ENCODE measurements at places on chromosomes 13 and 19.
A peak's percentile ranks its signal among the peaks of the same experiment; 100 is the strongest.

DNA sequence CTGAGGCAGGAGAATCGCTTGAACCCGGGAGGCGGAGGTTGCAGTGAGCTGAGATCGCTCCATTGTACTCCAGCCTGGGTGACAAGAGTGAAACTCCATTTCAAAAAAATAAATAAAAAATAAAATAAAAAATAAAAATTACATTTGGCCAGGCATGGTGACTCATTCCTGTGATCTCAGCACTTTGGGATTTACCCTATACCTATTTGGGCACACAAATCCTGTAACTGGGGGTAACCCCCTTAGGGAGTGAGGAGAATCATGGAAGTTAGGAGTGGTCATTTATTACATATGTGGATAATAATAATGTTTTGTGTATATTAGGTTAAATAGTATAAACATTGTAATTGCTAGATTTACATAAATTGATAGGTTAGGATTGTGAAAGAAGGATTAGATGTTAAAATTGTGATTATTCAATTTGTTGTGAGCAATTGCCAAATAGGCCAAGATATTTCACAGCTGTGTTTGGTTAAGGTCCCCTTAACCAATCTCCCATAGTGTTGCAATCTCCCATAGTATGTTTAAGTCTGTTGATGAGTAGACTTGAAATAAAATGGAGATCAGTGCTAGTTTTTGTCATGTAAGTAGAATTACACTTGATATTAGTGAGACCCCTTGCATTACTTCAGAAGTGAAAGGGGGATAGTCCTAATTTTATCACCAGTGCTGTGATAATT is 30.7 kb downstream of the ZNF844 start:
- peak; percentile 42 for DNase-seq

DNA sequence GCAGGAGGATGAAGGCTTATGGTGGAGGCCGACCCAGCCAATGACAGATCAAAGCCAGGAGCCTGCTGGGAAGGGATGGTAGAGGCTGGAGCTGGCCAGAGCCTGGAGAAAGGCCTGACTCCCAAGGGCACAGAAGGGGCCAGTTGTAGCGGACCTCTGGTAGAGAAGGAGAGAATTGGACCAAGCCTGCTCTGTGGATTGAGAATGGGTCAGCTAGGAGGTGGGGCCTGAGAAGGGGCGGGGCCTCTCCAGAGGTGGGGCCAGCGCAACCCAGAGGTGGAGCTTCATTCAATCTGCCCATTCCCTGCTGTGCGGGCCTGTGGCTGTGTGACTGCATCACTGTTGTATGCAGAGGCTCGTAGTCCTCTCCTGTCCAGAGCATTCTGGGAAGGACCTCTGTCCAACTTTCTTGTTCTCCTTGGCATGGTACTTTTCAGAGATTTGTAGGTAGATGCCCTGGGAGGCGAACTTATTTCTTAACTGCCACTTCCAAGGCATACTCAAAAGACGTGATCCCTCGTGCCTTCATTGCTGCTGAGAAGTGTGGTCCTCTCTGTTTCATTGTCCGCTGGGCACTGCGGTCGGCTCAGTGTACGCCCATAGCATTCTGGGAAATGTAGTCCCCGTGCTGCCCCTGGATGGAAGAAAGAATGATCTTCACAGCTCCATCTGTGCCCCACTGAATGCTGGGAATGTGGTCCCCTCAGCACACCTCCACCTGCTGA is 6.7 kb downstream of the GRIN2D start:
- peak; percentile 91 for DNase-seq

DNA sequence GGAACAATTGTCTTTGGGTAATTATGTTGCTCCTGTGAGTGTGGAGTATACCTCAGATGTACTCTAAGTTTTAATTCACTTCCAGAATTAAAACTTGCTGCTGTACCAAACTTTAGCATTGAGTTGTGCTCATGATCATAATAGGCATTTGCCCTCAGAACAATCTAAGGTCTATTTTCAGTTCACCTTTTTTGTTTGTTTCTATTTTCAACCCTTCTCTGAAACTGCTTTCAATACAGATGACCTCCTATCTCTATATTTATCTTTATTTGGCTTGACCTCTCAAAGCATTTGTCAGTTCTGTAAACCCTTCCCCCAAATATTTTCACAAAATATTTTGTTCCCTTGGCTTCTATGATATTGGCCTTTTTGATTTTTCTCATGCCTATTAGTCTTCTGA is 873.0 kb downstream of the OLFM4 start:
- DNase-seq = no peak

DNA sequence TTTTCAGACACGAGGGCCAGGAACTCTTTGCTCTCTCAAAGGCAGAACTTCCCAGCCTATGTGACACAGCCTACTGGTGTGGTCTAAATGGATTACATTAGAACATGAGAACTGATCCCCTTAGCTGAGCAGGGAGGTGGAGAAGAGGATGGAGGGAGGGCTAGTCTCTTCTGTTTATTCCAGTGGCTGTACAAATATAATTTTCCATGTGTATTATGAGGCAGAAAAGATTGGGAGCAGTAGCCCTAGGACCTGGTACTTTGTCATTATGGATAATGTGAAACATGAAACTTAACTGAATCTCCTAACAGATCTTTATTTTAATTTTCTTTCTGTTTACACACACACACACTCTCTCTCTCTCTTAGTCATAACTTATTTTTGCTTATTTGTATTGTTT is 82.1 kb downstream of the WDFY2 start:
- DNase-seq = no peak

DNA sequence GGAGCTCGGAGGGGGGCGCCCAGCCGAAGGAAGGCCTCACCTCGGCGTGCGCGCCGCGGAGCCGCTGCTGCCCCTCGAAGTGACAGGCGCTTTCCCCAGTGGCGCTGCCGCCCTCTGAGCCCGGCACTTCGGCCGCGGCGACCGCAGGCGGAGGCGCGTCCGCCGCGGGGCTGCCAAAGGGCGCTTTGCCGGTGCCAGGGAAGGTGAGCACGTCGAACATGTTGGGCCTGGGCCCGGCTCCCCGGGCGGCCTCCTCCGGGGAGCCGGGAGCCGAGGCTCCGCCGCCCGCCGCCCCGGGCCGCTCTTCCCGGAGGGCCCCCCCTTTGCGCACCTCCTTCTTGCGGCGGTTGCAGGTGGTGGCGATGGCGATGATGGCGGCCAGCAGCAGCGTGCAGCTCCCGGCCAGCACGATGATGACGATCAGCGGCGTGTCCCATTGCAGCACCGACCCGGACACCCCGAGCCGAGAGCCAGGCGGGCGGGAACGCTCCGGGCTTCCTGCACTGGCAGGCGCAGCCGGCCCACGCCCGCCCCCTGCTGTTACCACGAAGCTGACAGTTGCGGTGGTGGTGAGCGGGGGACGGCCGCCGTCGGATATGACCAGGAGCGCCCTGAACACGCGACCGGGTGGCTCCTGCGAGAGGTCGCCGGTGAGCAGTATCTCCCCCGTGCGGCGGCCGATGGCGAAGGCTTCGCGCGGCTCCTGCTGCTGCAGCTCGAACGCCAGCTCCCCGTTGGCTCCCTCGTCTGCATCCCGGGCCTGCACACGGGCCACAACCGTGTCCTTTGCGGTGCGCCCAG is 2.5 kb downstream of the PCDH8 start:
- peak; percentile 4 for DNase-seq

DNA sequence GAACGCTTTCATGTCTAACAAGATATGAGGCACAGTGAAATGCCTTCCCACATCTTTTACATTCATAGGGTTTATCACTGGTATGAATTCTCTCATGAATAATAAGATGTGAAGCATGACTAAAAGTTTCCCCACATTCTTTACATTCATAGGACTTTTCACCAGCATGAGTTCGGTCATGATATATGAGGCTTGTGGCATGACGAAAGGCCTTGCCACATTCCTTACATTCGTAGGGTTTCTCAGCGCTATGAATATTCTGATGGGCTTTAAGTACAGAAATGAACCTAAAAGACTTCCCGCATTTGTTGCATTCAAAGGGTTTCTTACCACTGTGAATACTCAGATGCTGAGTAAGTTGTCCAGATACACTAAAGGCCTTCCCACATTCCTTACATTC is 21.3 kb downstream of the ZNF607 start:
- no peak for DNase-seq

- no peak for DNase-seq
Measured at GRCh38 chr13:70874636-70875035, 766.4 kb upstream of the KLHL1 start.

DNA sequence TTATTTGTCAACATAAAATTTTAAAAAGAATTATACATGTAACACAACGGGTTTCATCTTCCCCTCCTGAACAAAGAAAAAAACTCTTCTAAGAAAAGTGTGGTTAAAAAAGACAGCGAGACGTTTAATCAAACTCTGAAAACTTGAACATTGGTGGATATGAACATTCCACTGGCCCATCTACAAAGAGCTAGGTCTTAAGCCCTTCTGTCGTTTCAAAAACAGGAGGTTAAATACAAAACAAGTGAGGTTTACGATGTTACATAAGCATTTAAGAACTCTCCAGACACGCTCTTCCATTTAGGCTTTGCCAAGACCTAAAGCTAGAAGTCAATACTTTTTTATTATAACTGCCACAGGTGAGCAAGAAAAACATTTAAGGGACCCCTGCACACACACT is 9.4 kb upstream of the DOCK9 start:
- DNase-seq = no peak

GRCh38 chr13:66663206-66663605 is 566.9 kb downstream of the PCDH9 start:
- no peak for DNase-seq

DNA sequence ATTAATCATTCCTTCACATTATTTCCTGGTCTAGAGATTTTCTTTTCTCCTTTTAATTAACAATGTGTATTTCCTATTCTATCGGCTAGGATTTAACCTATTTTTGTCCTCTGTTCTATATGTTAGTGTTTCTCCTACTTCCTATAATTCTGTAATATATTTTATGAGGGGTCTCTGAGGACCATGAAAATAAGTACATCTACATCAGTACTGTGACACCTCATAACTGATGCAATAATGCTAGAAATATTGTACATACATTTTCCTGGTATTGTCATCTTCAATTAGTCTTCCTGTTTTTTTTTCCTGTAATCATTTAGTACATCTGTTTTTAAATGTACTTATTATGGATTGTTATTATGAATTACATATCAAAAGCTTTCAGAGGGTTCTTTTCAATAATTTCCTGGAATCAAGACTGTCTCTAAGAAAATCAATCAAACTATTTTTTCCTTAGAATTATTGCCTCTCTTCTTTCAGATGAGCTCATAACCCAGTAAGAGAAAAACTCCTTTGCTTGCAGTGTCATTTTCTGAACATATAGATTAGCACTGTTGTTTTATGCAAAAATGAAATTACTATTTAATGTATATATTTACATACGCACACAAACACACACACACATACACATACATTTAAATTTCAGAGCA is 1004.3 kb downstream of the SLITRK5 start:
- DNase-seq = no peak

GRCh38 chr19:18193388-18194180 is 566 bp downstream of the MPV17L2 start:
- no peak for DNase-seq

DNA sequence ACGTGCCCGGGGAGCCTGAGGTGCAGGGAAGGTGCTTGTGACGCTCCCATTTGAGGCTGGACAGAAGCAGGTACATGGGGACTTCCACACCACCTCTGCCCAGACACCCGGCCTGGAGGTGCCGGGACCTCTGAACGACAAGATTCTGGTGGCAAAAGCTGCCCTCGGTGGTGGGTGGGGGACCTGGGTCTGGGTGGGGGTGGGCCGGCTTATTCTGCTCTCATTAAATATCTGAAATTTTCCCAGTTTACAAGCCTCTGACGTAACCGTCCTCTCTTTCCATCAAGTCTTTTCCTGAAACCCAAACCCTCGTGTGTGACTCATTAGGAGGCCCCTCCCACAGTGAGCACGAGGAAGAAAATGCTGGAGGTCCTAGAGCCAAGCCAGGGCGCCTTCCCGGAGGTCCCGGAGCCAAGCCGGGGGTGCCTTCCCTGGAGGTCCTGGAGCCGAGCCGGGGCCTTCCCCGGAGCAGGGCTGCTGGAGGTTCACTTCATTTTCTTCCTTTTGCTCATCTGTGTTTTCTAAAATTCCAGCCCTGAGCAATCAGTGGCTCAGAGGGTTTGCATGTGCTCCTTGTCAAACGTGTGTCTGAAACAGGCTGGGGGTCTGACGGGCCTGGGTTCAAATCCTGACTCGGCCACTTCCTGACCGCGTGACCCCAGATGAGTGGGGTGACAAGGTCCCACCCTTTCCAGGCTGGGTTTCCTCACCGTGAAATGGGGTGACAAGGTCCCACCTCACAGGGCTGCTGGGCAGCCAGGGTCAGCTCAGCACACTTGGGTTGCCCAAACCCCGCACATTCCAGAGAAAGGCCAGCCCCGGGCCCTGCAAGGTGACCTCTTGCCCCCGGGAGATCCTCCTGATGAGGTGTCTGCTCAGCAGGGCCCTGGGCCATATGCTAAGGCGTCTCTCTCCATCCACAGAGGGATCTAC is 10.0 kb downstream of the CFD start:
- DNase-seq = peak; percentile 96

DNA sequence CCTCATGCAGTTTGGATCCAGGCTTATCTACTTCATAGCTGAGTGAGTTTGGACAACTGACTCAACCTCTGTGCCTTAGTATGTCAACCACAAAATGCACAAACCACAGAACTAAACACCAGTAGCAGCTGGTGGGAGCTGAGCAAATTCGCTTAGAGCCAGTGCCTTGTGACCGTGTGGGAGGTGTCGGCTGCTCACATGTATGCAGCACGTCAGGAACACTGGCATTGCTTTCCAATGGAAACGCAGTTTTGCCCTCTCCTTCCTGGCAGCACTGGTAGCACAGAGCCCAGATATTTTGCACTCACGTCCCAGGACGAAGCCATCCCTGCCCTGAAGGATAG is 8.3 kb upstream of the NTN5 start:
- DNase-seq = peak; percentile 77

GRCh38 chr13:66353664-66354063 is 876.5 kb downstream of the PCDH9 start:
- peak; percentile 66 for DNase-seq

DNA sequence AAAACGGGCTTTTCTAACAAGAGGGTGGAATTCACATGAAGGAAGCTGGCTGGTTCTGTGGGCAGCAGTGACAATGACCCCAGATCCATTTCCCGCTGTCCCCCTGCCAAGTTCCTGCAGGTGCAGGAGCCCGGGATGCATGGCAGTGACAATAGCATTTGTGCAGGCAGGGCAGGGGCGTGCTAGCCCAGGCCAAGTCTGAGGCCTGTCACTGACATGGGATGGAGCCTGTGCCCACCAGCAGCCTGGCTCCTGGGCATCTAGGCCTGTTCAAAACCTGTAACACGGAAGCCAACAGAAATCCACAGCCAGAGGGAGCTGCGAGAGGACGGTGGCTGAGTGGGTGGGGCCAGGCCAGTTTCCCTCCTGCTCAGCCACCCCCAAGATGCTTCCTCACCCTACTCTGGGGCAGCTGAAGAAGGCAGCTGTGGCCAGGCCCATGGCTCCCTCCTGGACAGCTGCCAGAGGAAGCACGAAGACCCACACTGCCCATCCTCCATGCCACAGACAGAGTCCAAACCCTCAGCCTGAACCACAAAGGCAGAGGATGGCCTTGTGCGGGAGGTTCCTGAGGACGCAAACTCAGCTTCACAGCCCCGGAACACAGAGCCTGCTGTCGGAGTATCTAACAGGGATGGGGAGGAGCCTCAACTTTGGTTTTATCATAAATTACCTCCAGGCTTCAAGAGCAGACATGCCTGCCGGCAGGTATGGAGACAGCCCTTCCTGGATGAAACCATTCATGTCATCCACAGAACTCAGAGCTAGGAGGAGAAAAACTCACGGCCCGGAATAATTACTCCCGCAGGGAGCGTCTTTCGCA is 74.0 kb downstream of the CEBPG start:
- DNase-seq = no peak

- DNase-seq = no peak
Measured at GRCh38 chr13:75762955-75763354, 126.8 kb downstream of the LMO7 start.

Data from choroid plexus epithelial cell (primary cell).